ENCODE measurements at places on chromosomes 2 and 18. TPM values are rescaled to one million over a fixed set of nuclear protein-coding genes. Genes with fewer than 3 reads are reported as not detected.

The NBEAL1 gene
- total RNA-seq = 10.0 TPM

The GTF3C2 gene
- total RNA-seq = 91.7 TPM

DNA sequence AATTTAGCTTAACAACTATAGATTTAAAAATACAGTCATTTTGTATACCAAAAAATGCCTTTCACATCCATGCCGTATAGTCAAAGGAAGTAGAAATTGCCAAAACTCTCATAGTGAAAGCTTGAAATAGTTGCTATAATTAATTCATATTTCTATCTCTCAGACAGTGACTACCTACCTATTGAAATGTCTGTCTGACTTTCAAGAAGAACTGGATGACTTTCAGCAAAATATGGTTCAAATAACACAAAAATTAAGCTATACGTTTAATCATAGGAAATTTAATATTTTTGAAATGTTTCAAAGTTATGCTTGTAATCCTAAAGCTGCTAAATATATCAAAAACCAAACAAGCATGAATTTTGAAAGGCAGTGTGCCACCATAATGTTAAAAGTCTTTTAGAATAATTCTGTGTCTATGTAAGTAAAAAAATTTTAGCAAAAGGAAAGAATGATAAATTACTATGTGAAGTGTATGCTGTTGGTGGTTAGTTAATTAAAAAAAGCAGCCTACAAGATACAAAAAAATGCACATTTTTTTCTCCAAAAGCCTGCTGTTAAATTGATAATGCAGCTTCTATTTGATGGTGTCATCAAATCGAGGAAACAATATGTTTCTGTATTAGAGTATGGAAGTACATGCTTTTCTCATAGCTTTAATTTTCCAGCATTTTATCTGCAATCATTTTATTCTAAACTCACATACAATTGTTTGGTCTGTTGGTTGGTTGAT, 57.7 kb upstream of the ST6GAL2 start:
- no peaks in the 10 kb centered on the region for H3K36me3 ChIP-seq
- DNase-seq = no peak
- H3K4me3 ChIP-seq = no peak overlapping the region
- H3K27ac ChIP-seq = no peak overlapping the region
- no peaks in the 10 kb centered on the region for H3K4me1 ChIP-seq

The KLHL41 gene
- 0.77 TPM for total RNA-seq

DNA sequence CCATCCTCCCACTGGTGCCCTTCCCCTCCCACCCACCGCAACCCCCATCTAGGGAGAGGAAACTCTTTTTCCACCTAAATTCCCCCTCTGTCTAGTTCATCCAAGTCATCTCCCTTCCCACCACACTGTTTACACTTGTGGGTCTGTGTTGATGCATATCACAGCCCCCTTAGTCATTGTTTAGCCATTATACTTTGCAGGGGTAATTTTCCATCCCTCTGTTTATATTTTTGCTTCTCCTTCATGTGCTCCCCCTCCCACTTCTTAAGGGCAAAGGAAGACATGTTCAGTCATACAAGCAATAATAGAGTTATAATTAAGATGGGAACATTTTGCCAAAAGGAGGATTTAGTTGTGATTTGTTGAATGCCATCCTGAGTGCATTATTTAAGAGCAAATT, 187.8 kb upstream of the TNP1 start:
- no peak for DNase-seq
- H3K4me1 ChIP-seq = no peaks in the 10 kb centered on the region
- no peak overlapping the region for H3K27ac ChIP-seq
- no peaks in the 10 kb centered on the region for H3K27me3 ChIP-seq
- no peak overlapping the region for H3K4me3 ChIP-seq
- no peaks in the 10 kb centered on the region for H3K36me3 ChIP-seq

DNA sequence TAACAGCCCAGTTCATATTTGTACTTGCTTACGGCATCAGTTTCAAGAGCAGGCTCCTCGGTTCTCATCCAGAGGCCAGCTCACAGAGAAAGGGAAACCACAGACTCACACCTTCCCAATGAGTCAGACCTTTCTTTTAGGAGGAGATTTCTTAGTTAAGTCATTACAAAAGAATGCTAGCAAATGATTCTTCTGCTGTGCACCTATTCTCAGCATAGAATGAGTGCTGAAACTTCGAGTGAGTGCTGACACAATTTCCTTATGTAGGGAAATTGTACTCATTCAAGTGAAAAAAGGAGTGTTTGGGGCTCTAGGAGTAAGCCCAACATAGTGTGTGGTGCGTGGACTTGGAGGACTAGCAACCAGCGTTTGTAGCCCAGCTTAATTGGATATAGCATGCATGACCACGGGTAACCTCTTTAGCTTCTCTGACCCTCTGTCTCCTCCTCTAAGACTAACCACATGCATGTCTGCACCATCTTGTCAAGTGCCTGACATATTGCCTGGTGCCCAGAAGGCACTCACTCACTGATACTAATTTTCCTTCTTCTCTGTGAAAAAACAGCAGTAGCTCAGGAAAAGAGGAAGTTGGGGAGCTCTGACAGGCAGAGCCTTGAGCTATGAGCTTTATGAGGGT, 87.0 kb downstream of the ALPK2 start:
- no peaks in the 10 kb centered on the region for H3K27me3 ChIP-seq
- H3K27ac ChIP-seq = peak overlapping the region; percentile 100
- H3K36me3 ChIP-seq = no peaks in the 10 kb centered on the region

DNA sequence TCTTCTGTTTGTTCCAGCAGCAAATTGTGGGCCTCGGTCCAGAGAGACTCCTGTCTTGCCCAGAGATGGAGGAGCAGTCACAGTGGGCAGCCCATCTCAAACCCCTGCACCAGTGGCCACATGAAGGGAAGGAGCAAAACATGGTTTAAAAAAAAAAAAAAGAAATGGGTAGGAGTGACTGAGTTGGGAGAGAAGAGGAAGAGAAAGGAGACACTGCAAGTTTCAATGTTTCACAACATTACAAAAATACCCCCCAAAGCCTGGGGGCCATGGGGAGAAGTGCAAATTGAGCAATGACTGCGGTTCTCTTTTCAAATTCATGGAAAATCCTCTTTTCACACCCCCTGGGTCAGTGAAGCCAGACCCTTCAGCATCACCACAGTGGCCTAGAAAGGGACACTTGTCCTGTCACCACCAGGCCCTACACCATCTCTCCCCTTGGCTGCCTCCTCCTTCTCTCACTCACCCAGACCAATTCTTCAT, 117.1 kb downstream of the ZFP36L2 start:
- no peak overlapping the region for H3K27ac ChIP-seq
- H3K36me3 ChIP-seq = no peaks in the 10 kb centered on the region
- H3K4me3 ChIP-seq = no peak overlapping the region

The FZD7 gene
- total RNA-seq = 2.4 TPM

Measured in GM12878 (cell line).